ENCODE measurements at places on chromosomes 12 and 14.

DNA sequence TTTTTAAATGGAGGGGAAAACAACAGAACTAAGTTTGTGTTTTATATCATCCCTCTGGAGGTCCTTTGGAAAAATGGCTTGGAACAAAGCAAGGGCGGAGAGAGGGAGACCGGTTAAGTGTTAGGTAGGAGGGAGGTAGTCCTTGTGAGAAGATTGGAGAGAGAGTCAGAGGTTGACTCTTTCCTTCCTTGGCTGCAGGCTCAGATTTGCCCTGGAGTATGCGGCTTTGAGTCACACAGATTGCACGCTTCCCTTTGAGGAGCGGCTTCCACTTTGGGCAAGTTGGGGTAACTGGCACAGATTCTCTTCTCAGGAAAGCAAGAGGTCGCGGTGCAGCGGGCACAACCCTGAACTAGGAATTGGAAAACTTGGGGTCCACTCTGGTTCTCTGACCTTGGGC, 9.9 kb downstream of the SOCS2 start:
- no peak for DNase-seq

- DNase-seq: no peak
Observed at GRCh38 chr12:16437926-16438325, 90.5 kb downstream of the MGST1 start.

- DNase-seq: no peak
Observed at GRCh38 chr12:64903479-64904152, 79.2 kb downstream of the TBC1D30 start.

DNA sequence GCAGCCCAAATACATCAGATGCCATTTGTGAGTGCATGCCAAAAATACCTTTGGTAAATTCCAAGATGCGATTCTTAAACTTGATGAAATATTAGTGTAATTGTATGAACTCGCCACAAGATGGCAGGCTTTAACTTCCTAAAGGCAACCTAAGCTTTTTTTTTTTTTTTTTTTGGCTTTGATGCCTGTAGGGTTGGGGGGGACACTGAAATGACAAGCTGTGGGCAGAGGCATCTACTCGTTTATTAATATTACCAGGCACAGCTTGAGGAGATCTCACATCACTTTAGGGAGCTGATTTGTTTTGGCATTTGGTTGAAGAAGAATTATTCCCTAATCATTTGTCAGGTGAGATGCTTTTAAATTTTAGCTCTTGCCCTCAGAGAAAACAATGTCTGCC, 126.7 kb upstream of the CCDC196 start:
- DNase-seq: no peak

- DNase-seq: no peak
Observed at GRCh38 chr14:55401751-55402150, 9.9 kb downstream of the ATG14 start.

DNA sequence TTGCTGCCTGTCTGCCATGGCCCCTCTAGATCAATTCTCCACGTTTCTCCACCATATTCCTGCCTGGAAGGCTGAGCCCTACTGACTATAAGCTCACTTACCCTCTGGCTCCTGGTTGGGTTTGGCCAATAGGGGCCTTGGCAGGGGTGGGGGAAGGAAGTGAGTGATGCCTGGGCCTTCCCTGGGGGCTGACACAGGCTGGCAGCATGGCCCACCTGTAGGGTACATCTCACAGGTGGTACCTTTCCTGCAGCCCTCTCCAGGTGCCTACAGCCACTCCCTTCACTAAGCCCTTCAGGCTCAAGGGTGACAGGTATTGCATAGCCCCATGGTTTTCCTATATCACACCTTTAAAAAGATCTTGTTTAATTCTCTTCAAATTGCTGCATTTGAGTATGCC, 3.5 kb downstream of the RFC5 start:
- DNase-seq: no peak

DNA sequence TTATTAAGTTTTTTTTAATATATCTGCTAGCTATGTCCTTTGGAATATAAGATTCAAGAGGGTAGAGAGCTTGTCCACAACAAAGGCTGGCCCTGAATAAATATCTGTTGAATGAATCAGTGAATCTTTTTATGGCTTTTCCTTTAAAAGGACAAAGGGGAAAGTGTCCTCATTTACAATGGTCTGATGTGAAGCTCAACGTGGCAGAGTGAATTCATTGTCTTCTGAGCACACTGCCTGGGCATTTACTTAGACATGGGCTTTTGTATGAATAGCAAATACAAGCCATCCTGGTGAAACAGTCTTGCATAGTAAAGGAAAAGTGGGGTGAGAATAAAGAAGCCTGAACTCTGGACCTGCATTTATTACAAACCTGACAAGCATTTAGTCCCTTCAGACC, 201.2 kb downstream of the NELL2 start:
- no peak for DNase-seq

DNA sequence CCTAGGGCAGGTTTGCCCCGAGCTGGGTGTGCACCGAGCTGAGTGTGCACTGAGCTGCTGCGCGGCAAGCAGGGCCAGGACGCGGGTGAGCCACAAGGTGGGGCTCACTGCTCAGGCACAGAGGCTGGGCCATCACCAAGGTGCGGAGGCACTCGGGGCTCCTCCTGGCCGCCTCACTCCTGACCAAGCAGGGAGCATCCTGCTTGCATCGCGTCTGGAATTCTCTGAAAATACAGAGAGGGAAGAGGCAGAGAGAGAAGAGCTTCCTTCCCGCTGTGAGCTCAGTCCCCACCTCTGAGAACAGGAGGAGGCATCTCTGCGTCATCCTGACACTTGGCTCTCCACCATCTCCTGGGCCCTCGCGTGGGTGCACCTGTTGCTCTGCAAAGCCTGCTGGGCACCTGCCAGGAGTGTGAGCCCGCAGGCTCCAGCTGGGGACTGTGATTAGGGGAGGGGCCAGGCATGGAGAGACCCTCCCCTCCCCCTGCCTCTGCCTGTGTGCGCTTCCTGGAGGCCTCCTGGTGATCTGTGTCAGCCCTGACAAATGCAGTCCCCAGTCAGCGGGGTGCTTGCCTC, 116.3 kb downstream of the GLT1D1 start:
- no peak for DNase-seq

GRCh38 chr14:40221428-40221827, 789.2 kb upstream of the FBXO33 start:
- no peak for DNase-seq

DNA sequence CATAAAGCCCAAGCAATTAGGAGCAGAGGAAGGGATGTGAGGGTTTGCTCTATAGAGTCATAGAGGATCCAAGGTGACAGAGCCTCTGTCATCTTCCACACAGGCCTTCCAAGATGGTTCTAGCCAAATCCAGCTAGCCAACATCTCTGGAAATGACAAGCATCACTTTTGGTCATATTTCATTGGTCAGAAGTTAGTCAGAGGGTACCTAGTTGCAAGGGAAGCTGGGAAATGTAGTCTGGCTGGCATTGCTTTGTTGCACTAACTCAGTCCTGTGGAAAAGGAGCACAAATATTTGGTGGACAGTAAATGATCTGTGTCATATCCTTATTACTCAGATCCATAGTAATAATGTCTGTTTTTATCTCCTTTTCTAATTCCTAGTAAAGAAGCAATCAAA, 715.7 kb downstream of the NRXN3 start:
- DNase-seq: no peak

DNA sequence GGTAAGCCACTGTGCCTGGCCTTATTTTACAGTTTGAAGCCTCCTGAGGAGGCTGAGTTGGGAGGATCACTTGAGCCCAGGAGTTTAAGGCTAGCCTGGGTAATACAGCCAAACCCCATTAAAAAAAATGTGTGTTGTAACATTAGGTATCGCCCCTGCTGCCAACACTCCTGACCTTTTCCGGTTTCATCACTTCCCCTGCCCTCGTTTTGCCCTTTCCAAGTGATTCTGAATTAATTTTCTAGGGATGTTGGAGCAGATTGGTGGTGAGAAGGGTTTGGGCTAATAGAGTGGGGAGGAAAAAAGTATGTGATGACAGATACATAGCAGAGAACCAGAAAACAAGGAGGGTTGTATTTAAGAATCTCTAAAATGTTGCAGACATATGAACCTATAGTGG, 25.6 kb upstream of the C12orf71 start:
- DNase-seq: no peak

- no peak for DNase-seq
Observed at GRCh38 chr14:65101631-65102440, 481 bp downstream of the MAX start.

GRCh38 chr14:53894456-53894855, 62.2 kb downstream of the BMP4 start:
- DNase-seq: no peak

GRCh38 chr14:104973135-104973384, 5.1 kb downstream of the AHNAK2 start:
- DNase-seq: no peak
